ENCODE measurements at places on chromosomes 2 and 18.

GRCh38 chr2:240874715-240875227 is 6.1 kb downstream of the AGXT start:
- DNase-seq: no peak

DNA sequence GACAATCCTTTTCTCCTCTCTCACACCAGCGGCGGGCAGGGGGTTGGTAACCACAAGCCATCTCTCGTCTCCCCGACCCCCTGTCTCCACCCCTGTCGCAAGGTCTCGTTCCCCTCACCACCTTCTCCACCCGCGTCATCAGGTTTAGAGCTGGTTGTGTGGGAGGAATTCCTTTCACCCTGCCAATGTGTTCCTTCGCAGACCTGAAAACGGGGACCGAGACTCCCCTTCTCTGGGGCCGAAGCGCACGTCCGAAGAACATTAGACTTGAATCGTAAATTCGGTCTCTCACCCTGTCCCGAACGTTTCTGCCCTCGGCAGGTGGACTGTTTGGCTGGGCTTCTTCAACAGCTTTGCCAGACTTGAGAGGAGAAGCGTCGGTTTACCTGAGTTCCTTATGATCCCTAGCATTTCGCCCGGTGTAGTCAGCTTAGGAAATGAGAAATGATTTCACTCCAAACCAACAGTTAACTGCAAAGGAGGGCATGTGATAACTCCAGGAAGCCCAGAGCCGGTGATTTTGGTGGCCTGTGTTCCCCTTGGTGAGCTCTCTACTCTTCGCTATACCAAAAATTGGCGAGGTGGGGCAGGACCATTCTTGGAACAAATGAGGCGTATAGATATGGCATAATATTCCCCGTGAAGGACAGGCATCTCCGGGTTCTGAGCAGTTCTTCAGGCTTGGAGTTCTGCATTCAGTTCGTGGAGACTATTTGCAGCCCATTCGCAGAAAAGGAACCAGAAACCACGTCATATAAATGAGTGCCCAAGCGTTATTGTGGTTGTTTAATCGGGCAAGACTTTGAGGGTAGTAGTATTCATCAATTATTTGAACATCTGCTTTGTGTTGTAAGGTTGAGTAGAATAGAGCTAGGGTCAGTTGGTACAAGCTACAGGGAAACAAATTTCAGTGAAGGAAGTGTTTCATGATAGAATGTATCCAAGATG is 694 bp downstream of the CFAP36 start:
- peak; percentile 24 for DNase-seq

DNA sequence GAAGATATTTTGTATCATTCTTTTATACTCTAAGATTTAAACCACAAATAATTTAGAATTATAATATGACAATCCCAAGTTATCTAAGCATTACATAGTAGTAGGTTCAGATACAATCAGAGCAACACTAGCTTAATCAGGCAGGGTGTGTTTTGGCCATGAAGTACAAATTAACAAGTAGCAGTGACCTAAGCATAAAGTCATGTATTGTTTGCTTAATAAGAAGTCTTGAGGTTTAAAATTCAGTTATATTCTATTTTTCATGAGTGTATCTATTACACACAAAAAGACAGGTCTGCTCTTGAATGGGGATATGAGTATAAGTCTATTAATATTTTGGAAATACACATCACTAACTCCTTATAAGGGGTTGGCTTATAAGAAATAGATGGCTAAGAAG is 39.9 kb downstream of the DYNAP start:
- DNase-seq: no peak

GRCh38 chr2:169721016-169721415 is 12.6 kb upstream of the KLHL23 start:
- no peak for DNase-seq

DNA sequence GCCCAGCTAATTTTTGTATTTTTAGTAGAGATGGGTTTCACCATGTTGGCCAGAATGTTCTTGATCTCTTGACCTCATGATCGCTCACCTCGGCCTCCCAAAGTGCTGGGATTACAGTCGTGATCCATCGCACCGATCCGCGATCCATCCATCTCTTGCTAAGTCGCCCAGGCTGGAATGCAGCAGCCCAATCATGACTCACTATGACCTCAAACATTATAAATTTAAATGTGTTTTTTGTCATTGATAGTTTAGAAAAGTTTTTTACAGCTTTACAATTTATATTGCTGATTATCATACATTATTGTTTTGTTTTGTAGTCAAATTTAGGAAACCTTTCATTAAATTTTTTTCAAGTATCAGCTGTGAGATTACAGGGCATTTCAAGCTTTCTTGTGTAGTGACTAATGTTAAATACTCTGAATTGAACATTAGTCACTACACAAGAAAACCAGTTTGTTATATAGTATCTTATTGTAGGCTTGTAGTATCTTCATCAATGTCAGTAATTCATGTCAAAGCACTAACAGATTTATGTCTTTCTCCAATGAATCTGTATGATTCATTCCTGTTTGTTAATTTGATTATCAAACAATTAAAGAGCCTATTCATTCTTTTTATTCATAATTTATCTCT is 37.5 kb downstream of the NR4A2 start:
- DNase-seq: no peak

DNA sequence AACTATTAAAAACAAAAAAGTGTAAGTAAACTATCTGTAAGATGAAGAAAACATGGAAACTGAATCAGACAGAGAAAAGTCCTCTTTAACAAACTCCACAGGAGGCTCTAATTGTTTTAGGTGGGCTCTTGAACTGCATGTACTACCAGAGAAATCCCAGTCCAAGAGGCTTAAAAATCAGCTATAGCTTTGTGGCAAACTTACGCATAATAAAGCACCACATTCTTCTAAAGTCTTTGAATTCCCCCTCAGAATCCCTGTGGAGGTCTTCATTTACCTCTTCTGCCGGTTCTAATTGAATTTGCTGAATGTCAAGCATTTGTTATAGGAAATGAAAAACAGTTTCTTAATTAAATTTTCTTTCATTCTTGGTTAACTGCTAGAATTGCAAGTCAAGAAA is 40.8 kb downstream of the CHN1 start:
- no peak for DNase-seq

DNA sequence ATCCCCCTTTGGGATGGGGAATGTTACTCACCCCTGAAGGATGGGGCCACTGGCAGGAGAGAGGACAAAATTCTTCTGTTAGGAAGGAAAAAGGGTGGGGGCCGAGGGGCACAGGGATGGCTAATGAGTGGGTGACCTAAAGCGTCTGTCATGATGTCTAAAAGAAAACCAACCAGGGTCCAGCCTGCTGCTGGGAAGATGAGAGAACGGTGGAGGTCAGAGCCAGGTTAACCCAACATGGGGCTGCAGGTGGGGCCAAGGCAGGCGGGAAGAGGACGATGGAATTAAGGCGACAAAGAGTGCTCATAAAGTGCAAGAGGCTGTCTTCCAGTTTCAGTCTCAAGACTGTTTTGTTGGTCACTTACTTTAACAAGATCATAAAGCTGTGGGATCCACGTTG is 90.2 kb downstream of the SMIM21 start:
- DNase-seq: no peak

DNA sequence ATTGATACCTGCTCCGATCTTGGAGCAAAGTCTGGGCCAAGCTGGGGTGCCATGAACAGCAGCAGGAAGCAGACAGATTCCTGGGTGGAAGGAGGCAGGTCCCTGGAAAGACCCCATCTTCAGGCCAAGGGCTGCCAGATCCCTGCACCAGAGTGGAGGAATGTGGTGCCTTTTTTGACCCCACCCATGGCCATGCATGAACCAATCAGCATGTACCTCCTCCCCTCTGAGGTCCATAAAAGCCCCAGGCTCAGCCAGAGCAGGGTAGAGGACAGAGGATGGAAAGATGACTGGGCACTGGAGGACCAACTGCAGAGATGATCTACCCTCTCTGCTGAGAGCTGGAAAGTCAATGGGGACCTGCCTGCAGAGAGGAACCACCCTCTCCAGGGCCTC is 34.4 kb upstream of the ID2 start:
- no peak for DNase-seq

DNA sequence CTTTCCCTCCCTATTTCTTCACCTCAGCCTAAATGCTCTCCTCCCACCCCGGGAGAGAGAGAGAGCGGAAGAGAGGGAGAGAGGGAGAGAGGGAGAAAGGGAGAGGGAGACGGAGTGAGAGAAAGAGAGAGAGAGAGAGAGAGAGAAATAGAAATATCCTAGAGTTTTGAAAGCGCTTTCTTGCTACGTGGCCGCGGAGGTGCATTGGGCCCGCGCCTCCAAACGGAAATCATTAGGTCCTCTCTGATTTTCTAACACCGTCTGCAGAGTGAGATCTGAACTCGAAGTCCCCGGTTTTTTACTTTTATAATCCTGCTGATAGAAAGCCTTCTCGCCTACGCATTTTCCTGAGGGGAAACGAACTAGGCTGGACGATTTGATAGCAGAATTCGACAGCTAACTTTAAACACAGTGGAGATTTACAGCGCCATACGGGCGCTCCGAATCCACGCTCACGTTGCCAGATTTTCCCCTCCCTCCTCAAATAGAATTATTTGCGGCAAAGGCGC is 903 bp upstream of the EVX2 start:
- no peak for DNase-seq

DNA sequence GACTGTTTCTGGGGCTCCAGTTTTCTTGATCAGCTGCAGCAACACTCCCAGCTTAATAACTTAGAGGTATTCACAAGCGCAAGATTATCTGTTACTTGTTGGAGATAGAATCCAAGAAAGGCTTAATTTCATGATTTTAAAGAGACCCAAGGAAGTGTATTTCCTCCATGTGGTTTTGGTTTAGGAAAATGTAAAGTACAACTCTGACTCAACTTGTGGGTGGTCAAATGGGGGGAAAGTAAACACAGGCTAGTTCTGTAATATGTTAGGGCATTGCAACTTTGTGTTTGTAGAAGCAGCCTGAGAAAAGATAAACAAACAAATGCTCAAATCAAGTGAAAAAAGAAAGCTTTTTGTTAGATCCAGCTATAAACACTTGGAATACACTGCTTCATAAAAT is 90.1 kb upstream of the COL3A1 start:
- DNase-seq: no peak

All from stimulated activated CD4-positive, alpha-beta T cell treated with anti-CD3 and anti-CD28 coated beads, TNF-alpha, amount 100 ng/mL, for 48 hours (primary cell).